Activated gamma-delta T cell treated with Interleukin-2 at 50 U/mL for 16 hours (primary cell): ENCODE measurements at places on chromosomes 11 and 22.

DNA sequence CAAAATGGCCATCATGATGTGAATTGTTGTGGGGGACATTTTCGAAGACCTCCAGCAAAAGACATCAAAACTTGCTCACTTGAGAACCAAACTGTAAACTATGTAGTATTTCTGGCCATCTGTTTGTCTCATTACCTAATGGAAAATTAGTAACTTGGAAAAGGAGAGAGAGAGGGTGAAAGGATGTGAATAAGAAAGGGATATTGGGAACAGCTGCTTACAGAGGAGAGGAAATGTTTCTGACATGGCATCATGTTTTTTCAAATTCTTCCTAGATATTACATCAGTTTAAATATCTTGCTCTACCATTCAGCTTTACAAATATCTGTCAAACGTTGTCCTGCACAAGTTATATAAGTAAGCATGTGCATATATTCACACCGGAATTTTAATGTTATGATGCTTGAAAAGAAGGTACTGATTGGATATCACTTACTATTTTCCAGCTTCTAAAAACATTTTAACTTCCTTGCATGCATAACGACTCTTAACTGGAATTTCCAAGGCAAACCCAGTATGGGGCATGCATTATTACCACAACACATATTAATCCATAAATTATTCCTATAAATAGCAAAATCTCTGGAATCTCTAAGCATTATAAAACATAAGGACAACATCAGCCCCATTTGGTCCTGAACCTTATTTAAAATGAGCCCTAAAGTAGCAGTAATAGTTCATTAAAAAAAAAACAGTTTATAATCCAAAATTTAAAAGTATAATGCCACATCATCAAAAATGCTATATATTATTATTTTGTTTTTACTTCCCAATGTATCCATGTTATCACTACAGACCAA lies 20.0 kb downstream of the GUCY1A2 start:
- no peak for DNase-seq

DNA sequence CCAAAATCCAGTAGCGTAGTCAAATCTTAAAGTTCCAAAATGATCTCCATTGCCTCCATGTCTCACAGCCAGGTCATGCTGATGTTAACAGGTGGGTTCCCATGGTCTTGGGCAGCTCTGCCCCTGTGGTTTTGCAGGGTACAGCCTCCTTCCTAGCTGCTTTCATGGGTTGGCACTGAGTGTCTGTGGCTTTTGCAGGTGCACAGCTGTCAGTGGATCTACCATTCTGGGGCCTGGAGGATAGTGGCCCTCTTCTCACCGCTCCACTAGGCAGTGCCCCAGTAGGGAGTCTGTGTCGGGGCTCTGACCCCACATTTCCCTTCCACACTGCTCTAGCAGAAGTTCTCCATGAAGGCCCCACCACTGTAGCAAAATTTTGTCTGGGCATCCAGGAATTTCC lies 132.8 kb downstream of the KCNC1 start:
- DNase-seq, result no peak

- DNase-seq, result no peak
Measured at GRCh38 chr22:43400449-43400848, 11.4 kb upstream of the MPPED1 start.

DNA sequence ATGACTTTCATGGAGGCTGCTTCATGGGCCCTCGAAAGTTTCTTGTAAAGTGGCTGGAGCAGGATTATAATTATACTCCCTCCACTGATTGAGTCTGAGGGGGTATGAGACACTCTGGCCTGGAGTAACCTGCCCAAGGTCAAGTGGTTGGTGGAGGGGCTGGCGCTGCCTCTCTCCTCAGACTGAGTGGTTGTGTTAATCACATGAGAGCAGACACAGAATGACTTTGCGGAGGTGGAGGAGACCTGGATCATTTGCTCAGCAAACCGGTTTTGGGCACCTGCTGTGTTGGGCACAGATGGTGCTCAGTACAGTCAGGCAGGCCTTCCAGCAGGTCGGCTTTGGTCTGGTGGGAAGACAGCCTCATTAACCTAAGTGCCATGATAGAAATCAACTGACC lies 11.8 kb downstream of the BCR start:
- DNase-seq, result no peak

GRCh38 chr22:26570864-26571525 lies 18.9 kb downstream of the TPST2 start:
- DNase-seq, result no peak

DNA sequence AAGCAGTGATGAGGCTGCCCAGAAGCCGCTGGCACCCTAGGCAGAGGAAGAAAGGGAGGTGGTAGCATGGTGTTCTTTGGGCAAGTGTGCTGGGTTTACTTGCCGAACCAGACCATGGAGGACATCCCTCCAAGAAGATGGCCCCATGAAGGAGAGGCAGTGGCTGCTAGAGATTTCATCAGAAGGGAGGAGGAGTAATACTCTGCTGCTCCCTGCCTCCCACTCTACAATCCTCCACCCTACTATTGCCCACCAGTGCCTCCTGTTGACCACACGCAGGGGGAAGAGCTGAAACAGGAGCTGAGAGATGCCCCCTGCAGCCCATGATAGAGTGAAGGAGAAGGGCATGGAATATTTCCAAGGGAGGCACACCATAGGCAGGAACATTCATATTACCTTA lies 51.0 kb upstream of the PRSS23 start:
- DNase-seq, result no peak
